ENCODE measurements at places on chromosomes 2 and 18.

- DNase-seq = no peak
Observed at GRCh38 chr2:152790883-152791282, 72.5 kb downstream of the ARL6IP6 start.

DNA sequence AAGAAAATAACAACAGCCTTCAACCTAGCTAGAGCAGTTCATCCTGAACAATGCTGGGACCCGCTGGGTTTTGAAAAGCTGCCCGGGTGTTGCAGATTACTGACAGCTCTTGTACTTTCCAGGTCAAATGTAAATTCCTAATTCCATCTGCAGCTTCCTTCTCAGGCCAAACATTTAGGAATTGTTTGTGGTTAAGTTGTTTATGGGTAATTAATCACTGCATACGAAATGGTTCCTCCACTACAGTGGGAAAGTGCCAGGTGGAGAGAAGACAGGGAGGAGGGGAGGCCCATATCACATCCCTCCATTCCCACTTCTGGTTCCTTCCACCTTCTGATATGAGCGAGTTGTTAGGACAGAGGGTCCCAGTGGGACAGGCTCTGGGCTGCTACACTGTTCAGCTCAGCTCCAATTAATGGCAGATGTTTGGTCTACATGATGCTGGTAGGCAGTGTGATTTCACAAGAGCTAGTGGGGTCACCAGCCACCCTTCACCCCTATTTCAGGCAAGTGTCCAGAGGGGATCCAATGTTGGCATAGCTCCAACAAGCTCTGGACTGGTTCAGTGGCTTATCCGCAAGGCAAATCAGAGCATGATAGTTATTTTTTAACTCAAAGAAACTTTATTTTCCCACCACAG is 112.9 kb upstream of the ACAA2 start:
- no peak for DNase-seq

DNA sequence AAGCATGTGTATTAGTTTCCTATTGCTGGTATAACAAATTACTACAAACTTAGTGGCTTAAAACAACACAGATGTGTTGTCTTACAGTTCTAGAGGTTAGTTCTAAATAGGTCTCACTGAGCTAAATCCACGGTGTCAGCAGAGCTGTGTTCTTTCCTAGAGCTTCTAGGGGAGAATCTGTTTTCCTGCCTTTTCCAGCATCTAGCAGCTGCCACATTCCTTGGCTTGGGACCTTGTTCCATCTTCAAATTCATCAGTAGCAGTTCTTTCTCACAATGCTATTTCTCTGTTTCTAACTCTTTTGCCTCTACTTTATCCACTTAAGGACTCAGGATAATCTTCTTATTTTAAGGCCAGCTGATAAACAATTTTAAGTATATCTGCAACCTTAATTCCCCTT is 32.2 kb upstream of the CREB1 start:
- DNase-seq = no peak

GRCh38 chr18:31657823-31658669 is 26.3 kb downstream of the B4GALT6 start:
- no peak for DNase-seq

GRCh38 chr2:205762881-205763280 is 80.6 kb downstream of the NRP2 start:
- DNase-seq = no peak

GRCh38 chr2:174235680-174236079 is 12.7 kb downstream of the OLA1 start:
- peak; percentile 4 for DNase-seq

DNA sequence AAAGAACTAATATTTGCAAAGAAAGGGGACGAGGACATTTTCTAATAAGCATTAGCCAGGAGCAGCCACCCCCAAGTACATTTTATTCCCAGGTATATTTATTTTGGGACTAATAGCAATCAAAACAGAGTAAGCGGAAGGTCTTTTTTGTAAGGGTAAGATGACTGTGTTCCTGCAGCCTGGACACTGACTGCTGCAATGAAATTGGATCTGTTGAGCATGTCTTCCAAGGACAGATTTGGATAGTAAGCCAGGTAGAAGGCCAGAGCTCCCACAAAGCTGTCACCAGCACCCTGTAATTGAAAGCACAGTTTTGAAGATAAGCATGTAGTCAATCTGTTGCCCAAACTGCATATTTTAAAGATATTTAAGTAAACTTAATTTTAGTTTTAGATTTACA is 10.0 kb downstream of the MRPL33 start:
- DNase-seq = no peak

DNA sequence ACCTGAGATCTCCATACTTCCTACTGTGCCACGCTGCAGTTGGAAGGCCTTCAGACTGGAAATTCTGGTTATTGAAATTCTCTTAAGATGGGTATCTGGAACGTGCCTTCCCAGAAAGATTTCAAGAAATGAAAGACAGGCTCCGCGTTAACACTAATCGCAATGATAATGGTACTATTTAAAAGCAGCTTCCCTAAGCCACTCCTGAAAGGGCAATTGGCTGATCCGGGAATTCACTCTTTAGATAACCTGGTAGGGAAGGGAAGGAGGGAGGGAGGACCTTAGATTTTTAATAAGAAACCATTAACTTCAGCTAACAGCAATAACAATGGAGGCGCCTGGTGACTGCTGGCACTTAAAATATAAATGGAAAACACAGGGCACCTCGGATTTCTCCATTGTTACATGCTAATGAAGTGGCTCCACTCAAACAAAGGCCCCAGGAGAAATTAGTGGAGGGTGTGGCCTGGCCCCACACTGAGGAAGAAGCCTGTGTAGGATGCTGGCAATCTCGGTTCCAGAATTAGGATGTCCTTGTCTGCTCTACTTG is 22.5 kb upstream of the MTA3 start:
- no peak for DNase-seq

- DNase-seq = no peak
Observed at GRCh38 chr2:136107051-136108033, 10.6 kb downstream of the CXCR4 start.

DNA sequence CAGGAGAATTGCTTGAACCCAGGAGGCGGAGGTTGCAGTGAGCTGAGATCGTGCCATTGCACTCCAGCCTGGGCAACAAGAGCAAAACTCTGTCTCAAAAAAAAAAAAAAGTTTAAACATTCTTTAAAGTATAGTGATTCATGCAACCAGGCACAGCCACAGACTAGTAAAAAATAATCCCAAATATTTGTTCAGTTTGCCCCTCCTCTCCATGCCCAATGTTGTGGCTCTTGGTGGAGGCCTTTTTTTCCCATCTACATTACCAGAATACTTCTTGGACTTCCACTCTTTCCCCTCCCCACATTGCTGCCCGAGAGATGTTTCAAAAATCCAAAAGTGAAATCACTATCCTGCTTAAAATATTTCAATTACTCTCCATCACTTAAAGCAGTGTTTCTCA is 5.1 kb upstream of the MALT1 start:
- DNase-seq = peak; percentile 56

DNA sequence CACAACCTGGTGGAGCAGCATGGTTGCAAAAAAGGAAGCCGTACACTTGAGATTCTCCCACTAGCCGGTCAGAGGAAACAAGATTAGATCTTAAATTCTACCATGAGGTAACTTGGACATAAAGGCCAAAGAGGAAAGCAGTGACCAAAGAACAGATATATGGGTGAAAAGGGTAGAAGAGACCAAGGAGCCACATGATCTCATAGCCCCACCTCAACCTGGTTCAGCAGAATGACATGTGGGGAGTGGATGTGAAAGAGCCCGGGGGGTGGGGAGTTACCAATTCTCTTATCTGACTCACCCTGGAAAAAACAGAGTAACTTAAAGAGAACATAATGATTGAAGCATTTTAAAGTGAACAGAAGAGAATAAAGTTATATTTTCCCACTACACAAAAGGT is 683.0 kb downstream of the DSC3 start:
- no peak for DNase-seq

DNA sequence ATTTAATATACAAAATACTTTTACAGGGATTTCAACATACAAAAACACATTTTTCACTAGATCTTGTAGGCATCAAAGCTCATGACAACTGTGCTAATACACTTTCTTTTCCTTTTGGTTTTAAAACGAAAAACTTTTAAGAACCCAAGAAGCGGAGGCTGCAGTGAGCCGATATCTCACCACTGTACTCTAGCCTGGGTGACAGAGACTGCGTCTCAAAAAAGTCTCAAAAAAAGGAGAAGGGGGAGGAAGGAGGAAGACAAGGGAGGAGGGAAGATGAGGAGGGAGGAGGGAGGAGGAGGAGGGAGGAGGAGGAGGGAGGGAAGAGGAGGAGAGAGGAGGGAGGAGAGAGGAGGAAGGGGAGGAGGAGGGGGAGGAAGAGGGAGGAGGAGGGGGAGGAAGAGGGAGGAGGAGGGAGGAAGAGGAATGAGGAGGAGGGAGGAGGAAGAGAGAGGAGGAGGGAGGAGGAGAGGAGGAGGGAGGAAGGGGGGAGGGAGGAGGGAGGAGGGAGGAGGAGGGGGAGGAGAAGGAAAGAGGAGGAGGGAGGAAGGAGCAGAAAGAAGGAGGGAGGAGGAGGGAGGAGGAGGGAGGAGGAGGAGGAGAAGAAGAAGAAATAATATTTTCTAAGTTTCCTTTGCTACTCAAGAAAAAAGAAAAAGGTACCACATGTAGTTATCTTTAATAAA is 13.8 kb downstream of the ROCK2 start:
- peak; percentile 20 for DNase-seq

- DNase-seq = peak; percentile 45
Observed at GRCh38 chr18:41266616-41267015, 688.4 kb upstream of the PIK3C3 start.

- peak; percentile 67 for DNase-seq
Observed at GRCh38 chr2:85584857-85585780, 888 bp downstream of the VAMP5 start.

GRCh38 chr2:64943387-64944150 is 45.6 kb upstream of the SLC1A4 start:
- DNase-seq = peak; percentile 11

- DNase-seq = peak; percentile 3
Observed at GRCh38 chr18:13217466-13217961, 1.0 kb upstream of the LDLRAD4 start.

- no peak for DNase-seq
Observed at GRCh38 chr2:131349021-131349420, 14.9 kb downstream of the RAB6D start.

DNA sequence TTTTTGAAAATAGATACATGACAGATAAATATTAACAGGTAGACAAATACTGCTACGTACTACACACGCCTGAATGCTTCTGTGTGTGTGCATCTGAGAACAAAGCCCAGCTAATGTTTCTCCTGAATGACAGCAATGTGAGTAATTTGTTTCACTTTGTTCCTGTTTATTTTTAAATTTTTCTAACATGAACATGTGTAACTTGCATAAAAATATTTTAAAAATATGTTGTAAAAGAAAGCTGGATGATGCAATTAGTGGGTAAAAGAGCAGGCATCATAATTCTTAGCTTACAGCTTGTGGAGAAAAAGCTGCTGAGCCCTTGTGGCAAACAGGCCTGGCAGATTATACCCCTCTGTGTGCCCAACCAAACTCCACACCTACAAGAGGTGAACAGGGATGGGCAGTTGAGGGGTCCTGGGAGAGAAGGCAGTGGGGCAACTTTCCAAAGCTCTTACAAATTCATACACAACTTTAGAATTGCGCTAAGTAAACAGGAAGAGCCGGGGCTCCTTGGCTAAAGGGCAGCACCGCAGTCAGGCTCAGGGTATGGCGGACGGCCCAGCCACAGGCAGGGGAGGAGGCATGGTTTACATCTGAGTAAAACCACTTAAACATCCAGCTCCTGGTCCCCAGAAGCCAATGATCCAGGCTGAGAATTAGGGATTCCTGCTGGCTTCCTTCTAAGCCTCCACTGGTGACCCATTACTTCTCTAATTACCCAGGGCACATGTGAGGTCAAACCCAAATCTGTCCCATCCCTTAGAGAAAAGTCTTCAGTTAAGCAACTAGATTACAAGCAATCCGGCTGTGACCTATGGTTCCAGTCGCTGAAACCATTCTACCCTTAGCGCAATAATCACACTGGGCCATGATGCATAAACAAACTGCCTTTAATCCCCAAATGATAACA is 14.0 kb downstream of the PXDN start:
- peak; percentile 83 for DNase-seq

DNA sequence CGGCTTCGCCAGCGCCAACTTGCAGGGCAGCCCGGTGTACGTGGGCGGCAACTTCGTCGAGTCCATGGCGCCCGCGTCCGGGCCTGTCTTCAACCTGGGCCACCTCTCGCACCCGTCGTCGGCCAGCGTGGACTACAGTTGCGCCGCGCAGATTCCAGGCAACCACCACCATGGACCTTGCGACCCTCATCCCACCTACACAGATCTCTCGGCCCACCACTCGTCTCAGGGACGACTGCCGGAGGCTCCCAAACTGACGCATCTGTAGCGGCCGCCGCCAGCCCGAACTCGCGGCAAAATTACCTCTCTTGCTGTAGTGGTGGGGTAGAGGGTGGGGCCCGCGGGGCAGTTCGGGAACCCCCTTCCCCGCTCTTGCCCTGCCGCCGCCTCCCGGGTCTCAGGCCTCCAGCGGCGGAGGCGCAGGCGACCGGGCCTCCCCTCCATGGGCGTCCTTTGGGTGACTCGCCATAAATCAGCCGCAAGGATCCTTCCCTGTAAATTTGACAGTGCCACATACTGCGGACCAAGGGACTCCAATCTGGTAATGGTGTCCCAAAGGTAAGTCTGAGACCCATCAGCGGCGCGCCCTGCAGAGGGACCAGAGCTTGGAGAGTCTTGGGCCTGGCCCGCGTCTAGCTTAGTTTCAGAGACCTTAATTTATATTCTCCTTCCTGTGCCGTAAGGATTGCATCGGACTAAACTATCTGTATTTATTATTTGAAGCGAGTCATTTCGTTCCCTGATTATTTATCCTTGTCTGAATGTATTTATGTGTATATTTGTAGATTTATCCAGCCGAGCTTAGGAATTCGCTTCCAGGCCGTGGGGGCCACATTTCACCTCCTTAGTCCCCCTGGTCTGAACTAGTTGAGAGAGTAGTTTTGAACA is 15.1 kb downstream of the HOXD3 start:
- no peak for DNase-seq

DNA sequence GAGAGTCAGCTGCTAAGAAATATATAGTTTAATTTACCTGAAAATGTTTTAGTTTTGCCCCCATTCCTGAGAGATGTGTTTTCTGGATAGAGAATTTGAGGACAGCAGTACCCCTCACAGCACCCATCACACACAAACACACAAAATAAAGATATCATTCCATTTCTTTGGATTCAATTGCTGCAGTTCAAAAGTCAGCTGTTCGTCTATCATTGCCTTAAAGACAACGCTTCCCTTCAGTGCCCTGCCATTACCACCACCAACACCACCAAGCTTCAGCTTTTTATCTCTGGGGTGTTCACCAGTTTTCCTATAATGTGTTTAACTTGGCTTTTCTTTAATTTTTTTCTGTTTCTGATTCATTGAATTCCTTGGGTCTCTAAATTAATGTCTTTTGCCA is 49.7 kb downstream of the RDH14 start:
- DNase-seq = no peak
